ENCODE measurements at places on chromosomes 12 and 14.

- DNase-seq, result no peak
Observed at GRCh38 chr12:100329800-100330199, 27.1 kb upstream of the SLC17A8 start.

- DNase-seq, result no peak
Observed at GRCh38 chr12:14066021-14066420, 84.6 kb upstream of the GRIN2B start.

GRCh38 chr12:13253966-13254760 lies 57.6 kb downstream of the EMP1 start:
- DNase-seq, result no peak

DNA sequence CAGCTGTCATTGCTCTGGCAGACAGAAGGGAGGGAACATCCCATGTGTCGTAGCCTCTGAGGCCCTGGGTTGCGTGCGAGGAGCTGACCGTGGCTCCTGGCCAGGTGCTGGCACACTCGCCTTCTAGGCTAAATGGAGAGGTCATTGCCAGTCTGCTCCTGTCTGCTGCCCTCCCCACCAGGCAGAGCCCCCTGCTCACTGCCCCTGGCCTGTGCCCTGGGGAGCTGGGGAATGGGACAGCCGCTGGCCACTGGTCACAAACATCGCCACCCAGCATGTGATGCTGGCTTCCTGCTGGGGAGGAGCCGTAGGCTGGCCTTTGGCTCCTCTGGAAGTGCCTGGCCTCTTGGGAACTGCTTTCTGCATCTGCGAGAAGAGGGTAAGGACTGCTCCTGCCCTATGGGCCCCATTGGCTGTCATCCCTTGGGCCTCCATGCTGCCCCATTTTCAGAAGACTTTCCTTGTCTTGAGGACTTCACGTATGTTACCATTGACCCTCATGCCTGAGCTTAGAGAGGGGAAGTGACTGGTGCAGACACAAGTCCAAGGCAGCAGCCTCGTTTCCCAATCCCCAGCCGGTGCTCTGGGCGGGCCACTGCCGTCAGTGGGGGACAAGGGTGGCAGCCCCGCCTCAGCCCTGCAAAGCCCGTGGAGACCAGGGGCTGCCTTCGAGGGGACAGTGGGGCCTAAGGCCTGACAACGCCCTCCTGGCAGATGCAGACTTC lies 2.0 kb upstream of the TNFAIP2 start:
- DNase-seq, result no peak

GRCh38 chr12:1666215-1666614 lies 24.7 kb upstream of the ADIPOR2 start:
- DNase-seq, result no peak

DNA sequence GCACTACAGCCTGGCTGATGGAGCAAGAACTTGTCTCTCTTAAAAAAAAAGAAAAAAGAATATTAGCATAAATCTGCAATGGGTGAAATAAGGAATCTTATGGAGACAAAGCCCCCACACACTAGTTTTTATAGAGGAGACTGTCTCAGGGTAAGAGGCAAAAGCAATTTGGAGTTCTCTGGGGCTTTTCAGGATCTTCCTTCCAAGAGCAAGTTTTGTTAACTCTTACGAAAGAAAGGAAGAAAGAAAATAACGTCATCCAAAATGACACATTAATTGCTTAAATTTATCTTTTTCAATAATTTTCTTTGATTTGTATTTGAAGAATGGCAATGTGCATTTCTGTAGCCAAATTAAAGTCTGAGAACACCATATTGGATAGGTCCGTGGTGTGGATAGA lies 3.8 kb downstream of the PDE6H start:
- DNase-seq, result no peak

- DNase-seq, result no peak
Observed at GRCh38 chr12:76055393-76055792, 23.8 kb upstream of the PHLDA1 start.

GRCh38 chr12:104692557-104693218 lies 235.9 kb downstream of the CHST11 start:
- DNase-seq, result no peak

DNA sequence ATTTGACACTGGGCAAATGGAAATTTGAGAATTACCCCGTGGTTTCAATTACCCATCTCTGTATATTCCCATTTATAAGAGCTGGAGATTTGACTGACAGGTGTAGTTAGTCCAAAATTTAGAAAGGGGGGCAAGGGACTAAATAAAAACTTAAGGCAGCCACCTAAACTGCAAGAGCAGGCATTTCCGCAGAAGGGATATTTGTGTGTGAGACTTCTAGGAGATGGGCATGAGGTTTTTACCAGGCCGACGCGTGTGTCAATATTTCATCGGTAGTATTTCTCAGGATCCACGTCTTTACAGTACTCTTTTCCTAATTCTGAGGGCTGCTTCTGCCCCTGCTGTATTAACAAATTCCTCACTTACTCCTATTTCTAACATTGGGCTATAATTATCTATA lies 1.4 kb downstream of the FAR2 start:
- DNase-seq, result no peak

DNA sequence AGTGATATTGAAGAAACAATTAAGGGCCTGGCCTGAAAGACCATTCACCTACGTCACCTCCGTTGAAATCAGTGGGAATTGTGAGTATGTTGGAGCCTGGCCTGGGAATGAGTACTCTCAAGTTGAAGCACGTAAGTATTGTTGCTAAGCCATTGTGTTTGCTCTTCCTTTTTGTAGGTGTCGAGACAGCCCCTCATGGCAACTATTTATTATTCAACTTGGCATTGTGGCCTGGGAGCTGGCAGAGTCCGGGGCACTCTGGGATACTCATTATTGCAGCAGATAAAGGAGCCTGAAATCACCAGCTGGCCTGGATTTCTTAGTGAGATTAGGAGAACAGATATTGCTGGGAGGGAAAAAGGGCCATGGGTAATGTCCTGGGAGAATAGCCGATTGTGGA lies 147.4 kb downstream of the C12orf75 start:
- DNase-seq, result no peak

DNA sequence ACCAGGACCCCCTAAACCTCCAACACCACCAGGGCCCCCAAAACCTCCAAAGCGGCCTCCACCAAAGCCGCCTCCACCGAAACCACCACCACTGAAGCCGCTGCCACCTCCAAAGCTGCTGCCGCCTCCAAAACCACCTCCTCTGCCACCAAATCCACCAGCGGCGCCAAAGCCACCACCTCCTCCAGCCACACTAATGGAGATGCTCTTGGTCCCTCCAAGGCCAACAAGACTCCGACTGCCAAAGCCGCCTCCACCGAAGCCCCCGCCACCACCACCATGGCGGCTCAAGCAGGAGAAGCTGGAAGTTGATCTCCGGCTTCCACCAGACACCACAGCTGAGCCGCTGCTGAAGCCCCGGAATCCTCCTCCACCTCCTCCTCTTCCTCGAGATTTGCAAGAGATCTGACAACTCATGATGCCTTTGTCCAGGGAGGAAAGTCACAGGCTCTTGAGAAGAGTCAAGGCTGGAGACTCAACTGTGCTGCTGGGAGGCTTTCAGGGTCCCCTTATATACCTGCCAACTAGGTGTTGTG lies at the start of gene KRT2:
KRT2 (minus strand) TSS at position 486 of the 536 bp plus-strand sequence; CDS start at position 417, 69 bp downstream.
- DNase-seq, result no peak

DNA sequence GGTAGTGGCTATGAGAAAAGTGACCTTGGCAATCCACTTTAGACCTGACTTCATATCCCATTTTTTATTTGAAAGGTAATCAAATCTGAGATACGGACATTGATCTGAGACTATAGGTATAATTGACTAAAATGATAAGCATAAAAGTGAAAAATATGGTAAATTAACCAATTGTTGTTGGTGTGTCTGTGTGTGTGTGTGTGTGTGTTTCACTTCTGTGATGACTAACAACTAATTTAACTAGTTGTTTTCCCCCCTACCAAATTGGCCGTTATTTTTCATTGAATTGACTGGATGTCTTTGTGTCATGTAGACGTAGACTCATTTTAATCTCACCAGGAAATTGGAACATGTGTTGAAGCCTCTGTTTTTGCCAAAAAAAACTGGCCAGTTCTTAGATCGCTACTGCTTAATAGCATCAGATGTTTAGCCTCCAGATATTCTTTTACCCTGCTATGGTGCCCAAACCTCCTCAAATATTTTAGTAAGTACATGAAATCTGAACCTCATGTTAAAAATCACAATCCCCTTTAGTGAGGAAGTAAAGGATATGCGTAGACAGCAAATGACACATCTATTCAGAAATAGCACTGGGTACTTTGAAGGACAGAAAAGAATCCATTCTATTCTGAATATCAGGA lies 395.0 kb downstream of the EGLN3 start:
- DNase-seq, result no peak

DNA sequence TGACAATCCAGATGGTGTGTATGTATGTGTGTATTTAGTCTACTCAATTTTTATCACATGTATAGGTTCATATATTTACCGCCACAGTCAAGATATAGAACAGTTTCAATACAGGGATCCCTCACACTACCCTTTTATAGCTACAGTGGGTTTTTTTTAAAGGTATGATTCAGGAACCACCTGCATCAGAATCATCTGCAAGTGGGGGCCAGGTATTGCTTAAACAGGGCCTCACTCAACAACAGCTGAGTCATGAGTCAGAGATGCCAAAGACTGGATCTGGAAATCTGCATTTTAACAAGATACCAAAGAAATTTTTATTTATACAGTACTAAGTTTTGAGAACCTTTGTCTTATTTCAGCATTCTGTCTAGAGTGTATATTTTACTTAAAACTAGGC lies 117.6 kb downstream of the SLC35F4 start:
- DNase-seq, result no peak

GRCh38 chr12:14283489-14284144 lies 81.9 kb upstream of the ATF7IP start:
- DNase-seq, result no peak

GRCh38 chr14:87785897-87786296 lies 207.1 kb downstream of the GALC start:
- DNase-seq, result no peak

DNA sequence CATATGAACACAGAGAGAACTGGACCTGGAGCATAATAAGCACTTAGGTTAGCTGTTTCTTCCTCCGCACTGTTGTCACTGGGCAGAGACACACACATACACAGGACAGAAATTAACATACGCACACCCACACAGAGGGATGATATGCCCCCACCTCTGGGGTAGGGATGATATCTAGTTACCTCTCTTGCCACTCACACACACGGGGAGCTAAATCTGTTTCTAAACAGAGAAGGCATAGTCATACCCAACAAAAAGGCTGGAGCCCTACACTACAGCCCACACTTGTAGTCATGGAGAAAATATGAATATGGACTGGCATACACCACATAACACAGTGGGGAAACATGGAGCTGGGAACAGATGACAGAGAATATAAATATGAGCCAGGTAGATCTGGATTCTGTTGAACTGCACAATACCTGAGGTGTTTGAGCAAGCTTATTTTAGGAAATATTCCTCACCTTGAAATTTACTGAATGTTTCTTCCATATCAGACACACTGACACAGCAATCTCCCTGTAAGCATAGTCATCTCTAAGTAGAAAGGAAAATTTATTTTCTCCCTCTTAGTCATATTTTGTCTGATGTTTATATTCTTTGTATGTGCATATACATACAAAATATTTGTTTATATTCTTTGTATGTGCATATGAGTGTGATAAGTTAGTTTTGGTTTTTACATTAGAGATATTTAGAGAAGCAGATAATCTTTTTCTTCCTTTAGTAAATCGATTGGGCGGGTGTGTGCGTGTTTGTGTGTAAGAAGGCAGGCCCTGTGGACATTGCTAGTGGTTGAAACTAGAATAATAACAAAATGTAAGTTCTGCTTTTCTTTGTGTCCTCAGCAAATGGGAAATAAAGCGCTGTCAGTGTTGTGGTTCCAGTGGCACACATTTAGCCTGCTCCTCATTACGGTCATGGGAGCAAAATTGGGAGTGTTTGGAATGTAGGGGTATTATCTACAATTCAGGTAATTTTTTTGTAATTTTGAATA lies 20.9 kb upstream of the SCFD1 start:
- no peak for DNase-seq

DNA sequence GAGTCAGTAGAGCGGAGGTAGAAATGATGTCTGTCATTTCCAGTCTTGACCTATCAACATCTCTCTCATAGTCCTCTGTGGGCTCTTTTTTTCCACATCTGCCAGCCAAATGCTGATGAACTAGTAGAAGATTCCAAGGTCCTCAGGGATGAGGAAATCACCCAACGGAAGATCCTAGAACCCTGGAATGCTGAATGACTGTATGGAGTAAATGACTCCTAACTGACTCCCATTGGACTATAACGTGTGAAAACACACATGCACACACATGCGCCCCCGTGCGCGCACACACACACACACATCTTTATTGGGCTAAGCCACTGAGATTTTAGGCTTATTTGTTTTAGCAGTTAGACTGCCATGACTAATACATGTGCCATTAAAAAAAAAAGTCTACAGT lies 159.2 kb downstream of the MYRFL start:
- no peak for DNase-seq

- no peak for DNase-seq
Observed at GRCh38 chr14:39563361-39563760, 131.1 kb upstream of the FBXO33 start.

DNA sequence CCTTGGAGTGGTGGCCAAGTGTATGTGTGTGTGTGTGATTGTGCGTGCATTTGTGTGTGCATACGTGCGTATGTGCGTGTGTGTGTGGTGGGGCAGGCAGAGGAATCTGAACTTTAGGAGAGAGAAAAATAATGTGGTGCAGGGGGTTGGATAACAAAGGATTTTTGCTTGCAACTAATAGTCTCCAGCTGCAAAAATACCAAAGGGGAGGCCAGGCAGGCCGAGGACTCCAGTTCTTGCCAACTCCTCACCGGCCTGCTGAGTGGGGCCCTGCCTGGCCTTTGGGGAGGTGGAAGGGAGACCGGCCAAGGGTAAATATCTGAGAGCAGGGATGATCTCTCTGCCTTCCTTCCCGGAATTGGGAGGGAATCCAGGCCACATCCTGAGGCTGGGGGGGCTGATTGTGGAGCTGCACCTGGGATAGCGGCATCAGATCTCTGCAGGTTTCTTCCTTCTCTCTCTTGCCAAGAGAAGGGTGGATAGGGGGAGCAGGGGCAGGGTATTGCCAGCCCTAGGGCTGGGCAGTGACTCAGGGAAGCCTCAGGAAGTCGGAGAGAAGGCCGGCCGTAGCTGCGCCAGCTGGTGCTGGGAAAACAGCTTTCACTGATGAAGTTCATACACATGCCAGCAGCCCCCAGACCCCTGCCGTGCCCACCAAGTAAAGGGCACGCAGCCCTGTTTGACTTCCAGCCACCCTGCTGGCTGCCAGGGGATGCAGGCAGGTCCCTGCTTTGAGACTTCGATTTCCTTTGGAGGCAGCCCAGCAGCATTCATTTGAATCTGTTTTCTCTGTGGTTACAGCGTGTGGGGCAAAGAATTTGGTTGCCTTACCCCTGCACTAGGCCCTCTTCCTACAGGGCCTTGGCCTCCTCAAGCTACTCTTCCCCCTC lies 4.6 kb upstream of the LRP1-AS start:
- DNase-seq, result no peak

DNA sequence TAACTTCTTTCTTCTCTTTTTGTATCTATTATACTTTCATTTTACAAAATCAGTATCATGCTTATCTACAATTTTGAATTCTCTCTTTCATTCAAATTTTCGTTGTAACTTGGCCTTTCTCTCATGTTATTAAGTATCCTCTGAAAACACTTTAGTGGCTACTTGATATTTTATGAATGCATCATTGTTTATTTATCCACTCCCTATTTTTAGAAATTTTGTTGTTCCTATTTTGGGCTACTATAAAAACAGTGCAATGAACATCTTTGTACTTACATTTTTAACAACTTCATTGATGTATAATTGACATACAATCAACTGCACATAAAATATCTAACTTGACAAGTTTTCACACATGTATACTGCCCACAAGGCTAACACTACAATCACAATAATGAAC lies 44.0 kb upstream of the AMIGO2 start:
- DNase-seq, result no peak

GRCh38 chr12:118183155-118183554 lies 47.2 kb downstream of the PEBP1 start:
- DNase-seq, result no peak

Data from NCI-H1417 treated with DMSO at 0.1 percent for 48 hours (cell line).